ENCODE measurements at places on chromosomes 4 and X.

- no peak for DNase-seq
These were observed 15.7 kb downstream of the TIGD4 start for GRCh38 chr4:152763796-152764195.

GRCh38 chr4:113077575-113077974 lies 28.1 kb downstream of the ANK2 start:
- DNase-seq = no peak

GRCh38 chr4:74444891-74445642 lies at the start of gene AREG:
Gene AREG, plus strand, starts transcription at chr4:74445136. Its CDS starts 210 bp downstream, at chr4:74445346.
- DNase-seq = no peak

GRCh38 chr4:122577808-122578781 lies 42.8 kb downstream of the IL21 start:
- DNase-seq = no peak

DNA sequence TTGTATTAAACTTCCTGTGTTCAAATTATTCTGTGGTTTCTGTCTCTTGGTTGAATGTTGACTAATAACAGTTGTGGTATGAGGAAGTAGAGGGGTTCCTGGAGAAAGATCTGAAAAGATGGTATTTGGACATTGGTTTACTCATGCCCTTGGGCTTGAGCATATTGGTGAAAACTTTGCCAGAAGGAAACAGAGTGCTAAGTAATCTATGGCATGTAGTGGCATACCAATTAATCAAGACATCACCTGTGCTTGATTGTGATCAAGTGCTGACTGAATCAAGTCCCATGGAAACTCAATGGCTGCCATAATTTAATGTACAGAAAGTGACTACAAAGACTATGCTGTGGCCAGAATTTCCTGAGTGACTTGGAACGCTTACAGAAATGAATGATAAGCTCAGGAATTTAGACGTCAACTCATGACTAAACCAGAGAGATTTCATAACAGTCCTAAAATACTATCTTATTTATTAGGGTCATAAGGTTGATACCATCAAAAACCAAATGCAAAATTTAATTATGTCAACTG lies 2062.9 kb downstream of the ARAP2 start:
- DNase-seq = peak; percentile 52

DNA sequence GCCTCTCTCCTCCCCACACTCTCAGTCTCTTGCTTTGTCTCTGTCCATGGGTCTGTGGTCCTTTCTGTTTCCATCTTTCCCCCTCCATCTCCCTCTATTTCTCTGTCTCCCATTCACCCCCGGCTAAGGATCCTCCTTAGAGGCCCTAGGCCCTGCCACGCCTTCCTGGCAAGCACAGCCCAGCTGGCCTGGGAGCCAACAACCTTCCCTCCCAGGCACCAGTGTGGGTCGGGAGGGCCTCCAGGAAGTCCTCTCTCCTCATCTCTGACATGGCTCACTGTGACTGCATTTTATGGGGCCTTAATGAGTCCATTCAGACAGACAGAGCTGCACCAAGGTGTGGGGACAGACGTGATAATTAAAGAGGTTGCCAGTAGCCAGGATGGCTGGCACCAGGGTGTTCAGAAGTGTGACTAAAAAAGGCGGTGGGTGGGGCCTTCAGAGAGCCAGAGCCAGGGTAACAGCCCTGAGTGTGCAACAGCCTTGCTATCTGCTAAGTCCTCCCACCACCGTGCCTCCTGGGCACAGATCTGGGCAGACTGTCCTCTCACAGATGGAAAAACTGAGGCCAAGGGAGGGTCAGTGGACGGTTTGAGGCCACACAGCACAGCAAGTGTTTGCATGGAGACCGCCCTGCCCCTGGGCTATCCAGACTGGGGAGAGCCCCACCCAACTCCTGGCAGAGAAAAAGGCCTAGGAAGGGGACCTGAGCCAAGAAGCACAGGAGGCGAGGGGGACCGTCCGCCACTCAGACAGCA lies 31.5 kb downstream of the BLOC1S4 start:
- no peak for DNase-seq

- no peak for DNase-seq
These were observed 83.4 kb upstream of the NKX1-1 start for GRCh38 chr4:1489639-1489995.

GRCh38 chr4:124053872-124054538 lies 657.4 kb downstream of the SPRY1 start:
- DNase-seq = no peak

GRCh38 chrX:2698604-2699003 lies 7.5 kb downstream of the CD99 start:
- DNase-seq = no peak

- DNase-seq = no peak
These were observed 172.2 kb downstream of the HHIP start for GRCh38 chr4:144818136-144818535.
